ENCODE measurements at places on chromosomes 16 and 17. TPM values are rescaled to one million over a fixed set of nuclear protein-coding genes. Genes with fewer than 3 reads are reported as not detected.

DNA sequence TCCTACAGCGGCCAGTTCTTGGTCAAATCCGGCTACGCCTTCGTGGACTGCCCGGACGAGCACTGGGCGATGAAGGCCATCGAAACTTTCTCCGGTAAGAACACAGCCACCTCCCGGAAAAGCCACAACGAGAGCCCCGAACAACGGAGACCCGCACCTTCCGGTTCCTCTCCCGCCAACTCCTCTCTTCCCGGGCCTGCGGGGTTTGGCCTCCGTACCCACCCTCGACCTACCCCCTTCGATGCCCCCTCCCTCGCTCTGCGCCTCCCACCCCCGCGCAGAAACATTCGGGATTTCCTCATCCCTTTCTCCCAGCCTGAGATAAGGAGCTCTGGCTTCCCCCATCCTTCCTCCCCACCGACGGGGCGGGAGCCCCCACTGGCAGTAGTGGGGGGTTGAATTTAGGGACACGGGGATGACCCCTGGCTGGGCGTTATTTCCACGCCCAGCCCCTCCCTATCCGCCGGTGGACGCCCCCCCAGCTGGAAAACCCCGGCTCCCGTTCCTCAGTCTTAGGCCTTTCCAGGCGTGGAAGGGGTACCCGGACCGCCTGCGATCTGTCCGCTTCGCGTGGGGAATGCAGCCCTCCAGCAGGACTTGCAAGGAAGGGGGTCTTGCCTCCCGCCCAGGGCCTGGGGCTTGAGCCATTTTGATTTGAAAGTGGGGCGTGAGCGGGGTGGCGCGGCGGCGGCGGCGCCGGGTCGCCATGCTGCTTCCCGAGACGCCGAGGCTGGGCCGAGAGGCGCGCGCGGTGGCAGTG is 822 bp downstream of the IGF2BP1 start:
- DNase-seq: no peak

Gene VKORC1
- 72.3 TPM for total RNA-seq

Gene TNFRSF17
- total RNA-seq: not detected

Gene KRTAP2-1
- total RNA-seq: not detected

DNA sequence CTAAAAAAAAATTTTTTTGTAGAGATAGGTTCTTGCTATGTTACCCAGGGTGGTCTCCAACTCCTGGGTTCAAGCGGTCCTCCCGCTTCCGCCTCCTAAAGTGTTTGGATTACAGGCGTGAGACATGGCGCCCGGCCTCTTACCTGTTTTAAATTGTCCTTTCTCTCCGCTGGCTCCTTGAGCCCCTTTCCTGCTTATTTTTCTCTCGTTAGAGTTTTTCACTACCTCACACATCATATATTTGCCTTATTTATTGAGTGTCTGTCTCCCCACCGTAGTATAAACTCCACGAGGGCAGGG is 760 bp upstream of the SEC14L5 start:
- DNase-seq: no peak

- DNase-seq: no peak
Observed at GRCh38 chr16:55567382-55567781, 898 bp downstream of the CAPNS2 start.
